ENCODE measurements at places on chromosomes 11 and 22.

- DNase-seq, result no peak
Measured at GRCh38 chr11:119350302-119350701, 3.8 kb upstream of the MFRP start.

- DNase-seq, result no peak
Measured at GRCh38 chr11:109914038-109914437, 179.2 kb upstream of the ZC3H12C start.

DNA sequence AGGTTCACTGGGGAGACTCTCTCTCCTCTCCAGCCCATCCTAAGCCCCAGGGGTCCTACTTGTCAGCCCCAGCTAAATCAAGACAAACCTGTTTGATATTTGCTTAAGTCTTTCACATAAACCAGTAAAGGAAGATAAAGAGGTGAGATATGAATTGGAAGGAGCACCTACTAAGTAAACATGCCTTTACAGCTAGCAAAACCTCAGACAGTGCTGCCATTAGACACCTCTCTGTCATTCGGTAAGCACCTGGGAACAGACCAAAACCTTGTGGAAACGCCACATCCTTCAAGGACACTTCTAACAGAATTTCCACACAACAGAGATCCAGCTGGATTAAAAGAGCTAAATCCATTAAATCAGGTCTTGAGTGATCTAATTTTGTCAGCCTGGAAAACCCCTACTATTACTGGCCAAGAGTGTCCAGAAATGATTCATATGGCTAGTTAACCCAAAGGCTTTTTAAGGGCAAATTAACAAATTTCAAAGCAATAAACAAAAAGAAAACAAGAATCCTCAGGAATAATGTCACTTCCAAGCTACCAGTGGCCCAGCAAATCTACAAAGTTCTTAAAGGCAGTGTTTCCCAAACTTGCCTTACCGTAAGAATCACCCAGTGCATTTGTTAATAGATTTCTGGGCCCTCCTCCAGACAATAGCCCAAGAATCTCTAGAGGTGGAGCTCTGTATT lies 2.4 kb downstream of the VPS37C start:
- DNase-seq, result no peak

DNA sequence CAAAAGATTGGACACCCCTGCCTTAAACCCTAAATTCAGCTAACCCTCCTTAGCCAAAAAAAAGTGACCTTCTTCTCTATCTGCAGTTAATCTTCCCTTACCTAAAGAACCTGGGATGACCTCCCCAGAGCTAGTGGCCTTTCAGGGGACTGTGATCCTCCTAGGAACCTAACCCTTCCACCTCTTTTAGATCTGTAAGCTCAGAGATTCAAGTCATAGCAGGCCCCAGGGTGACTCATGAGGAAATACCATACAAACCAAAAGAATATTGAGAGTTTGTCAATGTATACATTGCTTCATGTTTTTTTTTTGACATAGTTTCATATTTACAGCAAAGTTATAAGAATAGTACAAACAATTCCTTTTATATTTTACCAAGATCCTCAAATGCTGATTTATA lies 38.3 kb upstream of the CXCR5 start:
- no peak for DNase-seq

GRCh38 chr11:121268581-121268980 lies 24.0 kb upstream of the SC5D start:
- no peak for DNase-seq

DNA sequence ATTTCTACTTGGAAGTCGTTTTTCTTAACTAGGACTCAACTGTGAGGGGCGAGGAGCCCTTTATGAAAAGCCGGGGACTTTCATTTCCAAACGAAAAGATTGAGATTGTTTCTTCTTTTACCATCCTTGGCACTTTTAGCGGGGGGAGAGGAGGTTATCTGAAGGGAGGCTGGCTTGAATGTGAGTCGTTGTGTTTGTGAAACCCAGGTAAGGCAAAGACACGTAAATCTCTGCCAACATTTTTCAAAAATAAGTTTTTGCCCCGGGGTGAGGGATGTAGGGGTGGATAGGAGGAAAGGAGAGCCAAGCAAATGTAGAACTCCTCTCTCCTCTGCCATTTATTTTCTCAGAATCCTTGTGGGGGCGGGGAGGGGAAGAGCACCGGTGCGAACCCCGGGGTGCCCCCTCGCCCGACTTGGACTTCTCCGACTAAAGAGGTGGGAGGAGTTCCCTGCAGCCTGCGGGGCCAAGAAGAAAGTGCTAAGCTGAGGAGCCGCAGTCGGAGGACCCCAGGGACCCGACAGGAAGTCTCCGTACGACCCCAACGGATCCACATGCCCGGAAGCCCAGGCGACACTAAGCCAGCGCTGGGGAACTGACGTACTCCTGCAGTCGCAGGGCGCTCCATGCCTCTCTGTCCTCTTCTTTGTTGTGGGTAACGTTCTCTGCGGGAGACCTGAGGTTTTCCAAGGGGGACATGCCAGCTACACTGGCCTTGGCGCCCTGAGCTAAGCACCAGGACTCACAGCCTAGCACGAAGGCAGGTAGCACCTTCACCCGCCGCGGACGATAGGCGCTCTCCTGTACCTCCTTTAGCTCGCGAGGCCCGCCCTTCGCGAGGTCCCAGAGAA lies 2.4 kb upstream of the WT1 start:
- DNase-seq, result no peak

DNA sequence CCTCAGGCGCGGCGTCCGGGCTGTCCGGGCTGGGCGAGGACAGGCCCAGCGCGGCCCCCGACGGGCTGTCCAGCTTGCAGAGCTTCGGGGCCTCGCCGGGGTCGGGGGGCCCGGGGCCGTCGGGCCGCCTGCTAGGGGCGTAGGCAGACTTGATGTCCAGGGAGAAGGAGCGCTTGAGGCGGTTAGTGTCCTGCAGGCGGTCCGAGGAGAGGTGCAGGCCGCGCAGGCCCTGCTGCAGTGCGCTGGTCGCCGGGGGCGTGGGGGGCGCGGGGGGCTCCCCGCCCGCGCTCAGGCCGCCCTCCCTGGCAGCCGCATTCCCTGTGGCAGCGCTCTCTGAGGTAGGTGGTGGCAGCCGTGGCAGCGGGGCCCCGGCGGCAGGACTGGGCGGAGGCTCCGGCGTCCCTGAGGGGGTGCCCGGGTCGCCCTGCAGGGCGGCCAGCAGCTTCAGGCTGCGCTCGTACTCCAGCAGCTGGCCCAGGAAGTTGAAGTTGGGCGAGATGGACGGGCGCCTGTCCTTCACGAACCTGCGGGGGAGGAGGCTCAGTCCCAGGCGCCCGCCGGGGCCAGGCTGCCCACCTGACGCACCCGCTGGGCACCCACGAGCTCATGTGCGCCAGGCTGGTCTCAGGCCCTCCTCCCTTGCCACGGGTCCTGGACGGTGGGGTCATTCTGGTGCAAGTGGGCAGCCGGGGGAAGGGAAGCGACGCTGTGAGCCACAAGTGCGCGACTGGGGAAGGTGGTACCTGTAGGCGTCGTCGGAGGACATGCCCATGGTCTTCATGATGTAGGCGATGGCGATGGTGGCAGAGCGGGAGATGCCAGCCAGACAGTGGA lies 14.8 kb downstream of the DUSP8 start:
- no peak for DNase-seq

GRCh38 chr22:48921411-48921903 lies 906.2 kb downstream of the BRD1 start:
- no peak for DNase-seq

- DNase-seq, result no peak
Measured at GRCh38 chr22:36073476-36073875, 44.9 kb upstream of the RBFOX2 start.

DNA sequence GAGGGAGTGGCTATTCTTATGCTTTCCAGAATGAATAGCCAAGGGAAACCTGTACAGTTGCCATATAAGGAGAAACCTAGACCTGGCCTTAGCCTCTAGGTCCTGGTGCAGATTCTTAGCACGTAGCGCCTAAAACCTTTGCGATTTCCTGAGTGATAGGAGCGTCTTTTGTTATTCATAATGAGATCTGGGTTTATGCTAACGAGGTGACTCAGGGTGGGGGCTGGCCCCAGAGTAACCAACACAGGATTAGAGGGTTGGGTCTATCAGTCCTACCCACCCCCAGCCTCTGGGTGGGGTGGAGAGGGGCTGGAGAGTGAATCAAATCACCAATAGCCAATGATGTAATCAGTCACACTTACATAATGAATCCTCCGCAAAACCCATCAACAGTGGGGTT lies 73.4 kb upstream of the PARVG start:
- no peak for DNase-seq

GRCh38 chr11:127926721-127927120 lies 660.6 kb downstream of the ETS1 start:
- no peak for DNase-seq

DNA sequence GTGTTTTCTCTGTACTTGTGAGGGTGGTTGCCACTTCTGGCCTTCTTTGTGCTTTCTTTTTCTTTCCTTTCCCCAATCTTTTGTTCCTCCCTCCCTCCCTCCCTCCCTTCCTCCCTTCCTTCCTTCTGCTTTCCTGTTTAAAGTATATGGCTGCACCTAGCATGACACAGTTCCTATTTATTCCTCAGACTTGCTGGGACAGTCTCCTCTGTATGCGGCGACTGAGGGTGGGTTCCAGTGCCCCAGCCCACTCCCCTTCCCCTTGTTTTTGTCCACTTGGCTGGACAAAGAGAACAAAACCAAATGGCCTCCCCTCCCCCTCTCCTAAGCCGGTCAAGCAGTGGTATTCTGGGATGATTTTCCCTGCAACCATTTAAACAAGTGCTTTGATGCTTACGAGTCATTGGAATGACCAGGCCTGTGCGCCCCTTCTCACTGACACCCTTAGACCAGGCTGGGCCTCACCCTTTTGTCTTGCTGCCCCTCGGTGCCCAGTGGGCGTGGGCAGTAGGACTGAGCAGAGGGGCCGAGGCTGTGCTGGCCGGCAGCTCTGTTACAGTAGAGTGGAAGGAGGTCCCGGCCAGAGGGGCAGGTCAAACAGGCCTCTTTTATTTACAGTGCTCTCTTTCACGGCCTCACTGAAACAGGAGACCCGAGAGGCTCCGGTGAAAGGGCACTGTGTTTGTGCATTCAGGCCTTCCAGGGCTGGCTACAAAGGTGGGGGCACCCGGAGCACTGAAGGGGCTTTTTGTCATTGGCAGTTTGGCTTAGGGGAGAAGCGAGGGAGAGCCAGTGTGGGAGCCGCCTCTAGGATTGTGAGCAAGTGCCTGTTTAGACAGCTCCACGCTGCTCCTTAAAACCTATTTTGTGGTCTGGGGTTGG lies 32.2 kb downstream of the ZBTB16 start:
- no peak for DNase-seq

DNA sequence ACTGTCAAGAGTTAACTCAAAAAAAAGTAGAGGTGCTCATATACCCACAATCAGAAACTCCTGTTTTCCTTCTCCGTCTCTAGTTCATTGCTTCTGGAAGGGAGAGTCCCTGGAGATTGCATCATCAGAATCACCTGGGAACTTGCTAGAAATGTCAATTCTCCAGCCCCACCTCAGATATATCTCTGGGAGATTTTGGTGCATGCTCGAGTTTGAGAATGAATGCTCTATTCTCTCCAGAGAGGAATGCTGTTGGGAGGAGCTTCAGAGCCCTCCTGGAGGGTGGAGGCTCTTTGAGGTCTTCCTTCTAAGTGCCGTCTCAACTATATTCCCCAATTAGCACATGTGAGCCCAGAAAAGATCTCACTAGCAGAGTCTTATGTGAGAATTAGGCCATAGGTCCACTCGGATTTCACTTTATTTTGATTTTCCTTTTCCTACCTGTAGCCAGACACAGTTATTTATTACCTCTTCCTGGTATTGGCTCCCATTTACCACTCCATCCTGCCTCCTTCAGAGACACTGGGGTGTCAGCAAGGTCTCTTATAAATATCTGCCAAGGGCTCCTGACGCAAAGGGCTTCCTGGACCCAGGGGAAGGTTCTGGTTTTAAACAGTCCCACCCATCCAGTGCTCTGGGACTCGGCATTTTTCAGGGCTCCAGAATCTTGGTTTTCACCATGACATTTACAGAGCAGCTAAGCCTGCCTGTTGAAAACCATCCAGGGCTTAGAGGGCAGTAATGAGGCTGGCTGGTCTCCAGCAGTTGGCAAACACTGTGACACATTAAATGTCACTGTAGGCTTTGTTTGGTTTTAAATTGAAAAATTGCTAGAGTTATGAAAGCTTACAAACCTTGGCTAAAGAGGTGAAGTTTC lies 136.2 kb downstream of the CD44 start:
- DNase-seq, result peak; percentile 28

GRCh38 chr11:95589893-95590612 lies 199.5 kb downstream of the FAM76B start:
- no peak for DNase-seq

GRCh38 chr22:30474121-30474520 lies 2.3 kb upstream of the SEC14L3 start:
- no peak for DNase-seq

- DNase-seq, result no peak
Measured at GRCh38 chr11:19821412-19821875, 108.8 kb downstream of the NAV2 start.

GRCh38 chr11:79237091-79237490 lies 203.7 kb downstream of the TENM4 start:
- no peak for DNase-seq

DNA sequence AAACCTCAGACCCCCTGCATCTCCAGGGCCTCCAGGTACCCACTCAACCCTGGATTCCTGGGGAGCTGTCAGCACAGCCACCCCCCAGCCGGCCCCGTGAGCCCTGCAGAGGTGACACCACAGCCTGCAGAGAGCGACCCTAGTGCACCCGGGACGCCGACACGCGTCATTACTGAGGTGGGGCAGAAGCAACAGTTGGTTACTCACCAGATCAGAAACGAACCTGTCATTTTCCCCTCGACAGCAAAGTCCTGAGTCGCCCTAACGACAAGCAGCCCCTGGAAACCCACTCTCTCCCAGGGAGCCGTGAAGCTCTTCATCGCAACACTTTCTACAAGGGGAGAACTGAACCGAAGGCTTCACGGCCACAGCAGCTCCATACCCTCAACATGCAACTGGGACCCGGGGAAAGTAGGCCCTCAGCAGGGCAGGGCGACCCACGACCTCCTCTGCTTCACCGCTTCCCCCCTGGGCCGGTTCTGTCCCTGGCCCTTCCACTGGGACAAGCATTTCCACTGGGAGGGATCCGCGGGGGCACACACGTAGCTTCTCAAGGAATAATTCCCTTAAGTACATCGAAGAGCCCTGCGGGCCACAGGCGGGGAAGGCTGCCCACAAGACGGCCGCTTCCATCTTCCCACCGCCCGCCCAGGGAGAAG lies 1.6 kb downstream of the BRD1 start:
- no peak for DNase-seq

DNA sequence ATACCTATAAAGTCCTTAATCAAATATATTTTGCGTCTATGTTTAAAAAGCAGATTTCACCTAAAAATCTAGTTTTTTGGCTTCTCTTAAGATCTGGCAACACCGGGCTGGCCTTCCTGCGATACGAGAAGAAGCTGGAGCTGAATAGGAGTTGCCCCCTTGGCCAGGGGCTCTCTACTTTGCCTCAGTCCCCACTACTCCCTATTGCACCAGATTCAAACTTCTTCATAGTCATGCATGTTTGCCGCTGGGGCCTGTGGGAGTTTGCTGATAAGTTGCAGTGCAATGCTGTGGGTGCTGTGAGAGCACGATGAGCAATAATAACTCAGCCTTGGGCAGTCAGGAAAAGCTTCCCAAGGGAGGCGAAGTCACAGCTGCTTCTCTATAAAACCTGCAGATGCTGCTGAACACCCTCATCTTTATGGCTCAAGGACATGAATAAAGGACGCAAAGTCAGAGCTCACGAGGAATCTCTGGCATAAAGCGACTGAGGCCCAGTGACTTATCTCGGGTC lies 15.2 kb upstream of the EIF3D start:
- DNase-seq, result no peak

- no peak for DNase-seq
Measured at GRCh38 chr22:19480173-19480568, 451 bp downstream of the CDC45 start.

GRCh38 chr11:89489930-89490329 lies 1.2 kb downstream of the NOX4 start:
- DNase-seq, result no peak

GRCh38 chr11:9815486-9816136 lies 151.7 kb downstream of the SWAP70 start:
- DNase-seq, result no peak
